ENCODE measurements at places on chromosomes 12 and 14.
A peak's percentile ranks its signal among the peaks of the same experiment; 100 is the strongest.

DNA sequence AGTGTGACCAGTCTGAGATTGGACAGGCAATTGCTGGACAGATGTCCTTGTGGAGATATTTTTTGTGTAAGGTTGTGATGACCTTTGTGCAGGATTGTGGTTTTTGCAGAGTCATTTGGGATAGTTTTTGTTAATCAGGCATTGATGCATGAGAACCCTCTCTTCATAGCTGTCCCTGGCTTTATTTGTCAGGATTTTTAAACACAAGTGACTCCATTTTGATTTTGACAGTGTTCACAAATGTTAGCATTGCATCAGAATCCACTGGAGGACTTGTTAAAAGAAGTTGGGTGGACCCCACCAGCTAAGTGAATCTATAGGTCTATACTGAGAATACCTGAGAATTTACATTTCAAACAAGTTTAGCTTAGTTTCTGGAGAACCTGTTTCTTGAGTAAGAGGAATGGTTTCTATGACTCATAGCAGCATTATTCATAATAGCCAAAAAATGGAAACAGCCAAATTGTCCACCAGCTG, 11.8 kb downstream of the FNTB start:
- DNase-seq, result no peak

GRCh38 chr12:109946505-109946904, 46.4 kb downstream of the TCHP start:
- DNase-seq, result no peak

DNA sequence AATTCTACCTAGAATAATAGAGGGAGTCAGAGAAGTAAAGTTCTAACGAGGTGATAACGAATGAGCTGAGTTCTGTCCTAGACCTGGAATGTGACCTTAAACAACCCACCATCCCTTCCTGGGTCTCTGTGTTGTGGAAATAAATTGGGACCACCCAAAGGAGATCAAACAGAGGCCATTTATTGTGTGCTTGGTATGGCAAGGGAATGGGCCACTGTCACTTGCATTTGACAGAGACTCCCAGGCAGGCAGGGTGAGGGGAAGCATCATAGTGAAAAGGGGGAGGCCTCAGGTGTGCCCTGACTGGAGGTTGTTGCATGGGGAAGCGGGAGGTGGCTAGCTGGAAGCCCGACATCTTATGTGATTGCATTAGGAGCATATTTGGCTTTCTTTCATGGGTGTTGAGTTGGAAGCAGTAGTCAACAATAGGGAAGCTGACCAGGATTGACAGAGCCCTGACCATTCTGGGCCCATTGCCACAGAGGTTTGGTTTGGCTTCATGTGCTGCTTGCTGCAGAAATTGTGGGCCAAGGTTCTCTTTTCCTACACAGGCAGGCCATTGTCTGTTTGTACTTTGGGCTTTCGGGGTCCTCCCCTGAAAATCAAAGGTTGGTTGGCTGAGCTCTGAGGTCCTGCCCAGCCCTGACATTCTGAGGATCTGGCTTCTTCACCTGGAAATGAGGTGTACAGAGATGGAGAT, 17.6 kb upstream of the FAM181A start:
- DNase-seq, result no peak

DNA sequence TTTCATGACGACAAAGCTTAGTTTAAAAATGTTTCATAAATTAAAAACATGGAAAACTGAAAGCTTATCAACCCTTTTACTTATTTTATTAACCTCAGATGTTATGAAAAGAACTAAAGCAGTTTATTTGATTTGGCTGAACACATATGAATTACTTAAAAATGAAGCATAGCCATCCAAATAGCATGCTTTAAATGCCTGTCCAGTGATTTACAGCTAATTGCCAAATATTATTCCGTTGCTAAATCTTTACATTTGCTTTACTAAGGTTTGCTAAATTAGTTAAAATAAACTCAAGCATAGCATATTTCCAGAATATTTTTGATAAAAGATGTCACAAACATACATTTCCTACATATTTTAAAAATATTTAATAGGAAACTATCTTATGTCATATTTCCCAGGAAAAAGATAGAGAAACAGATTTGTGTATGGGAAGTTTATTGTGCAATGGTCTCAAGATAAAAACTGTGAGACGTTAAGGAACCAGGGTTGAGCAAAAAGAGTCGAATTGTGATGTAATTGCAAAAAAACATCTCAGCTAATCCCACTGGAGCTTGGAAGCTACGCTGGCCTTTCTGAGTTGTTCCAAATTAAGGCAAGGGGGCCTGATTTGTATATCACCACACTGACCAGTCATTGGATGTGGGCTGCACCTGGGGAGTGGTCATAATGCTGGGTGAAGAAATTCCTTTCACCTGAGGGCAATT, 25.8 kb downstream of the GPR135 start:
- no peak for DNase-seq

GRCh38 chr12:1920971-1921370, 2.5 kb upstream of the CACNA2D4 start:
- no peak for DNase-seq

GRCh38 chr12:19967431-19967830, 400.9 kb upstream of the PDE3A start:
- DNase-seq, result peak; percentile 78

- DNase-seq, result no peak
These were observed 234.1 kb downstream of the BCL11B start for GRCh38 chr14:99037777-99038430.

DNA sequence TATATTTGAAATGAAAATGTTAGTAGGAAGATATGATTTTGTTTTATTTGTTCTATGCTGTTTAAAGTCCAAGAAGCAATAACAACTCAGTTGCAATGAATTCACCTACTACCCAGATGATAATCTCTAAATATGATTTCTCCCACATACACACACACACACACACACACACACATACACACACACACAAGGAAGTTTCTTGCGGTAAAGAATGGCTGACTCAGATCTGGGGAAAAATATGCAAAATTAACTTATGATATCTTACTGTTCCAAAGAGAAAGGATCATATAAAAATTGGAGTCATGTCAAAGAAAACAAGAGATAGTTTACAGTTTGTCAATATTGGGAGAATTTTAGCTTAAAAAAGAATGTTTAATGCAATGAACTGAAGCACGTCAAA, 456.7 kb downstream of the SLC16A7 start:
- no peak for DNase-seq

DNA sequence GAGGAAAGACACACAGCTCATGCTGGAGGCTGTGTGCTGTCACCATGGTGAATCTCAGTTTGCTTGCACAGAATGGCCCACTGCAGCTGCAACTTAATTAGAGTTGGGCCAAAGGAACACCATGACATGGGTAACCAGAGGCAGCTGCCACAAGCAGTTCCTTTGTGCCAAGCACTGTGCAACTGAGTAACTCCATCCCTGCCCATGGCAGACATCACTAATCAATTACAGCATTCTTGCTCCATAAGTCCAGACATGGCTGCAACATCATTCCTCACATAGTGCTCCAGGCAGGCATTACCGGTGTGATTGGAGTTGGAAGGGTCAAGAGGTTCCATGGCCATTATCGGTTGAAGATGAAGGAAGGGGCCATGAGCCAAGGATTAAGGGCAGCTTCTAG, 207.0 kb downstream of the RBM19 start:
- DNase-seq, result no peak

- no peak for DNase-seq
These were observed 32.5 kb downstream of the PACS2 start for GRCh38 chr14:105346876-105347586.

- DNase-seq, result no peak
These were observed 245.6 kb upstream of the RGS6 start for GRCh38 chr14:71686677-71687076.

- no peak for DNase-seq
These were observed 81.2 kb downstream of the RIMBP2 start for GRCh38 chr12:130634866-130635265.

GRCh38 chr14:68377459-68377858, 415.4 kb downstream of the ZFP36L1 start:
- DNase-seq, result no peak

- DNase-seq, result peak; percentile 23
These were observed at the start of gene CKB for GRCh38 chr14:103522649-103523574. TSS of gene CKB (minus strand) at chr14:103522830. CDS start at chr14:103522493, 337 bp downstream.

DNA sequence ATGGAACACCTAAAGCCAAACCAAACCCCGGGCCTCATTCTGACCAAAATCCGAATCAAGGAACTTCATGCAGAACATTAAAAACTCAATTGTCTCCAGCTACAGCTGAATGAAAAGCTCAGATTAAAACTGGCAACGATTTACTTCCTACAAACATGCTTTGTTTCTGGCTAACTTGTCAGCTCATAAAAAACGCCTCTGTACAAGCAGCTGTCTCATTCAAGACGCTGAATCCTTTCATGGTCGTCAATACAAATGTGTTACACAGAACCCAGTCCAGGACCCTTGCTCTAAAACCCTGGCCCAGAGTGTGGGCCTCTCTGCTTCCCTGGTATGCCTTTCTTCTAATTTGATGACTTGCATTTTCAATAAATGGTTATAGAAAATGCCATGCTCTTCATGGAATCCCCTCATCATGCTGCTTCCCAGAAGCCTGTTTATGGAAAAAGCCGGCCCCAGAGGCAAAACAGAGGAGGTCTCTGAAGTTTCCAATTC, 183.1 kb downstream of the PHLDA1 start:
- DNase-seq, result no peak

DNA sequence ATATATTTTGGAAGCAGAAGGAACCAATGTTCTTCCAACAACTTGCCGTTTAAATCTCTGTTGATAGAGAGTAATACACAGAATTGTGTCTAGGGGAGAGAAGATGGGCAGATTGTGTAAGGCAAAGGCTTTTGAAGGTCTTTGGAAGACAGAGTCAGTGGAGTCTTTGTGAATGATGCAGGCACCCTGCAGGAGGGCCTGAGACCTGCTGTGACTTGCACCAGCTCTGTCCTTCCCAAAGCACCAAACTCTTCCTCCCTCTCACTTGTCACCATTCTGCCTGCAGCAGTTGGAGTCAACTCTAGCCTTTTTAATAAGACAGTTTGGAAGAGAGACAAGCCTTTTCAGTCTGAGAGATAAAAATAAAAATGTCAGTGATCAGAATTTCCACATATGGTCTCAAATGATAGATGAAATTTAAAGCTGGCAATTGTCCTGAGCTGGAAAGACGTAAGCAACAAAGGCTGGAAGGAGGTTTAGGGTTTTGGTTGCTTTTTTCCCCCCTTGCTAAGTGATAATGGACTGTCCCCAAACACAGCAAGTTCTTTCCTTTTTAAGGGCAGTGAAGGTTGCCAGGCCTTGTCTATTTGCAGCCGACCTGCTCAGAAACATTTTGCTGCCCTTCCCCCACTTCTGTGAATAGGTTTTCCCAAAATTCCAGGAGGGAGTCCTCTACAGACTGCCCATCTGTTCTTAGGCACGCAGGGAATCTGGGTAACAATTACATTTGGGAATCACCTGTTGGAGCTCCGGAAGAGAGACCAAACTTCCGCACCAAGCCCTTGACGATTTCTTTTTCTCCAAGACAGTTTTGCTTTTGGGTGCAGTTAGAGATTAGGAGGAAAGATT, 103.0 kb upstream of the NTF3 start:
- no peak for DNase-seq

DNA sequence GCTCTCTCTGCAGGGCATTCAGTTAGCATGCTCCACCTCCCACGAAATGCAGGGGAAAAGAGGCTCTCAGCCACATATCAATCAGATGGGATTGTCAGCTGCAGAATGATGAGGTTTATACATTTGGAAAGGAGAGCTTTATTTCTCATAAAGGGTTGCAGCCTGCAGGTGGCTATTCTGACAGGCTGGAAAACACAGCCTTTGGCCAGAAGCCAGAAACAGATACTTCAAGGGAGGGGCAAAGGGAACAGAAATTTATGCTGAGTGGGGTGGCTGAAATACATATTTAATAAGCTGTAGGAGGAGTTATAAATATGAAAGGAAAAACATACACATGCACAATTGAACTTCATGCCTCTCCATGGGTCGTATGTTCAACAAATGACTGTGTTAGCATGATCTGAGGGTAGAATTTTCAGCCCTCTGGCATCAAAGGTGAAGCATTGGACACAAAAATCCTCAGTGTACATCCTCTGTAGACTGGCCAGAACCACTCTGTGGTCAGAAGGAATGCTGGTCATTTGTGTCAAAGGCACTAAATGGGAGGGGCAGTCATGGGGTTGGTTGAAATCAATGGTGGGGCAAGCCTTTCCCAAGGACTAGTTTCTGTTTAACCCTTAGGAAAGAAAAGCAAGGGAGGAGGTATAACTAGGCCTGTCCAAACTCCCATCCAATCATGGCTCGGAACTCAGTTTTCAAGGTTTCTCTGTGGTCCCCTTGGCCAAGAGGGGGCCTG, 62.4 kb downstream of the TMX1 start:
- peak; percentile 55 for DNase-seq

DNA sequence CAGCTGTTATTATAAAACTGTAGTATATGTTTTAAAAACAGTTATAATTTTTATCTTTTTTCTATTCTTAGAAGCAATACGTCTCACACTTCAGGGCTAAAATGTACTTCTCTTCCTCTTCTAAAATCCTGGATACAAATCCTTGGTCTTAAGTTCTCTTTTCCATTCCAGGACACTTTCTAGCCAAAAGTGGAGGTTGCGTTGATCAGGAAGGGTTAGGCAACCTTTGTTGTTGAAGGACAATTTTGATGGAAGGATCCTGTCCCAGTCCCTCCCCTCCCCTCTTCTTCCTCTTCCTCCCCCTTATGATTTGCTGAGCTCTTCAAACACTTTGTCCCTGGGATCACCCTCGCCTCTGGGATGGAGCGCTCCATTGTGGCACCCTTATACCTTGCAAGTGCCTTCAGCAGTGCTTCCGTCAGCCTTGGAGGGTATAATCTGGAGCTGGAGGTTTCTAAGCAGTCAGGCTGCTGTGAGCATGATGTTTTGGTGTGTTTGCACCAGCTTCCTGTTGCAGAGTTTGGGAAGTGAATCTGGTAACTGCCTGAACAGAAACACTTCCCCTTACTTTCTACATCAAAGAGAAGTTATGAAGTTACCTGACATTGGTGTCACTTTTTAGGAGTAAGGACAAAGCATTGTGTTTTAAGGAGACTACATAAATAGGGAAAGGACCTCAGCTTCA, 87.4 kb upstream of the SLC38A2 start:
- no peak for DNase-seq

DNA sequence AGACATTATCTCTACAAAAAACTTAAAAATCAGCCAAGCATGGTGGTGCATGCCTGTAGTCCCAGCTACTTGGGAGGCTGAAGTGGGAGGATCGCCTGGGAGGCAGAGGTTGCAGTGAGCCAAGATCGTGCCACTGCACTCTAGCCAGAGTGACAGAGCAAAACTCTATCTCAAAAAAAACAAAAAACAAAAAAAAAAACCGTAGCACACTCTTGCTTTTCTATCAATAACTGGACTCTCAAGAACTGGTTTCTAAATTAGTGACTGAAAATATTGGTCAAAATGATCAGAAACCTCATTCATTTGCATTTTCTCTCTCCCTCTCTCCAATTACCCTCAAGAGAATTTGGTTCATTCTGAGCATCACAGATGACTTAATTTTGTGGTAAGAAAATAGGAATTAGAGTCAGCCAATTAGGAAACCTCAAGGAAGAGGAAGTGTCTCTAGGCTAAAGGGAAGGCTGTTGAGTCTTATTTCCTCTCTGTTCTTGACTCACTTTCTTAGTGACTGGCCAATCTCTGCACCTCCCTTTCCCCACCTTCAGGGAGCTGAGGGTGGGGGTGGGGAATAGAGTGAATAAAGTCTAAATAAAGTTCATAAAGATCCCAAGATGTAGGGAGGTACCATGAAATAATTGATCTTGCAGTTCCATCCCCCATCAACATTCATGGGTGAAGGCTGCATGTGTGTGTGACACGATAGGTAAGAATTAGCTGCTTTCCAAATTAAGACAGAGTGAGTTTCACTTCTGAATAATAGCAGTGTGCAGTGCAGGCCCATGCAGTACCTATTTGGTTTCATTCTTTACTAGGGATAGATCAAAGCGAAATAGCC, 6.8 kb upstream of the PSMA6 start:
- no peak for DNase-seq
